ENCODE measurements at places on chromosomes 13 and 19.

DNA sequence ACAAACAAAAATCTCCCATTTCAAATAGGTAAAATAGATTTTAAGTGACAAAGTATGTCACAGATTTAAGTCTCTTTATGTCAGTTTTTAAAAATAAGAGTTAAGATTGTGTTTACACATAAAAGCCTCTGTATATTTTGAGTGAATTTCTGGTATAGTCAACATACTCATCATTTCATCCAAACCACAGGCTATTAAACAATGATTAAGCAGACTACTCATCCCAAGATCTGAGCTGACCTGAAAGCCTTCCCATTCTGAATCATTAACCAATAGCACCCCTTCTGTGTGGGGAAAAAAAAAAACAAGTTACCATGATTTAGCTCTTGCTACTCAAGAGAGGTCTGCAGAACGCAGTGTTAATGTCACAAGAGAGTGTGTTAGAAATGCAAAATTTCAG is 284.4 kb upstream of the NBEA start:
- DNase-seq, result no peak

- DNase-seq, result no peak
These were observed 1001.1 kb downstream of the OLFM4 start for GRCh38 chr13:54029720-54030119.

DNA sequence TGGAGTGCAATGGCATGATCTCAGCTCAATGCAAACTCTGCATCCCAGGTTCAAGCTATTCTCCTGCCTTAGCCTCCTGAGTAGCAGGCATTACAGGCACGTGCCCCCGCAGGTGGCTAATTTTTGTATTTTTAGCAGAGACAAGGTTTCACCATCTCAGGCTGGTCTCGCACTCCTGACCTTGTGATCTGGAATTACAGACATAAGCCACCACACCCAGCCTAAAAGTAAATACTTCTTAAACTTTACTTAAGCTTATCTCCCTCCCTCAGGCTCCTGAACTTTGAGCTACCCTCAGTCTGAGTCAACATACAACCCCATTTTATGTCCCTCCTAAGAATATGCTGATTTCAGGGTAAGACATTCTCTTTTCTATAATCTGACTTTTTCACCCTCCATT is 66.1 kb downstream of the ZNF486 start:
- no peak for DNase-seq

DNA sequence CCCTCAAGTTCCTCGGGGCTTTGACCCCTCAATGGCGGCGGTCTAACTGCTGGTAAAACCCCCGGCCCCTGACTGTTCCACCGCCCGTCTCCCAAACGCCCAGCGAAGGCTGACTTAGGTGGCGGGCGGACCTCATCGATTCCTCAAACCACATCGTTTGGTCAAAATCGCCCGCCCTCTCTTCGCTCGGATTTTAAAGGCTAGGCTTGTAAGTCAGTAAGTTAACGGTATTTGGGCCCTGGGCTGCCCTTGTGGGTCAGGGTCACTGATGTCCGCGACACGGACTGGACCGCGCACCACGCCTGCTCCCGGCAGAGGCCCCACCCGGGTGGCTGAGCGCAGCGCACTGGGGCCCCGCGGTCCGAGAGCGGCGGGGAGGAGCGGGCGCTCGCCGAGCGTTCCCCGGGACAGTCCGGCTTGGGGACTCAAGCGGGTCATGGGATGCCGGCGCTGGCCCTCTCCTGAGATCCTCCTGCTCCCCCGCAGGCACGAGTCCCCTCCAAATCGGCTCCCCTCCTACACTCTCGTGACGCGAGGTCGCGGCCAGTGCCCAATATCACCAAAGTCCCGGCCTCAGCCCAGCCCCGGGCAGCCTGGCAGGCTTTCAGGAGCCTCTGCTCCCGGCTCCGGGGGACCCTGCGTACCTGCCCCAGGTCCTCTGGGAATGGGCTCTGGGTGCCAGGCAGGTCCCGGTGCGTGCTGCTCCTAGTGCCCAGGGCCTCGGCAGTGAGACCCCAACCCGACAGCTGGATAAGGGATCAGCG is 1.0 kb downstream of the FLT1 start:
- DNase-seq, result no peak

GRCh38 chr13:102038787-102039186 is 363.1 kb downstream of the FGF14 start:
- DNase-seq, result no peak

GRCh38 chr13:44768775-44769581 is 192.8 kb upstream of the TSC22D1 start:
- DNase-seq, result peak; percentile 11

GRCh38 chr13:50531917-50532899 is 311.3 kb downstream of the DLEU7 start:
- no peak for DNase-seq

DNA sequence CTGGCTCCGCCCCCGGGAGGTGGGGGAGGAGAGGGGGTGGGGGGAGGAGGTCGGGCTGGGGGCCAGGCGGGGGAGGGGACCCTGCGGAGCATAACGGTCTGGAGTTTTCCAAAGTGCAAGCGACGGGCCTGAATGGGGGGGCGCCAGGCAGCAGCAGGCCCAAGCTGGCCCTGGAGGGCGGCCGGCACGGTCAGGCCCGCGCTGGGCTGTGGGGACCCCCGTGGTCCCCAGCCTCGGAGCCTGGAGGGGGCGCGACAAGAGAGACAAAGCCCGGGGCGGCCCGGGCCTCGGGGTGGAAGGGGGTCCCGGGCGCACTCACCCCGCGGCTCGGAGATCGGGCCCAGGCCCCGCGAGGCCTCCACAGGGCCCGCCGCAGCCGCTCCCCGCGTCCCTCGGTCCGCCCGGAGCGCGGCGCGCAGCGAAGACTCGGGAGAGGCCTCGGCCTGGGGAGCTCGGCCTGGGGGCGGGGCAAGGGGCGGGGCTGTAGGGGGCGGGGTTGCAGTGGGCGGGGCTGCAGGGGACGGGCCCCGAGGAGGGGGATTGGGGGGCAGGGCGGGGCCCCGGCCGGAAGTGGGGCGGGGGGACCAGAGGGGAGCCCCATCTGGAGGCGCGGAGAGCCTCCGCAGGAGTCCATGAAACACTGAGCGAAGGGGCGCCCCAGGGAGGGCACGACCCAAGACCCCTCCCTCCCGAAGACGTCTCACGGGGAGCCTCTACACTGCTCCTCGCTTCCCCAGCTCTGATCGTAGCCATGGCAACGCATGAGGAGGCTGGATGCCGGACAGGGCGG is 47.6 kb downstream of the PTPRS start:
- DNase-seq, result peak; percentile 27

GRCh38 chr19:3135961-3136683 is at the start of gene GNA15:
TSS of gene GNA15 (plus strand) at chr19:3136033. CDS start at chr19:3136451, 418 bp downstream.
- peak; percentile 61 for DNase-seq

- no peak for DNase-seq
These were observed 22.2 kb downstream of the AP2S1 start for GRCh38 chr19:46828484-46828883.

All from Jurkat, Clone E6-1 (cell line).